ENCODE measurements at places on chromosomes 2 and 18.

GRCh38 chr2:144288438-144288837, 231.5 kb downstream of the ZEB2 start:
- DNase-seq = no peak

GRCh38 chr2:11863103-11863502, 116.7 kb downstream of the LPIN1 start:
- no peak for DNase-seq

- DNase-seq = no peak
Measured at GRCh38 chr2:75238670-75239330, 39.5 kb upstream of the TACR1 start.

- no peak for DNase-seq
Measured at GRCh38 chr2:82790206-82791021, 1668.7 kb downstream of the SUCLG1 start.

- no peak for DNase-seq
Measured at GRCh38 chr2:145344076-145344724, 824.3 kb upstream of the ZEB2 start.

- DNase-seq = no peak
Measured at GRCh38 chr2:53445383-53446070, 322.1 kb upstream of the CHAC2 start.
